ENCODE measurements at places on chromosomes 6 and 20. TPM values are rescaled to one million over a fixed set of nuclear protein-coding genes. Genes with fewer than 3 reads are reported as not detected.

The JPH2 gene
- total RNA-seq: 76.8 TPM

DNA sequence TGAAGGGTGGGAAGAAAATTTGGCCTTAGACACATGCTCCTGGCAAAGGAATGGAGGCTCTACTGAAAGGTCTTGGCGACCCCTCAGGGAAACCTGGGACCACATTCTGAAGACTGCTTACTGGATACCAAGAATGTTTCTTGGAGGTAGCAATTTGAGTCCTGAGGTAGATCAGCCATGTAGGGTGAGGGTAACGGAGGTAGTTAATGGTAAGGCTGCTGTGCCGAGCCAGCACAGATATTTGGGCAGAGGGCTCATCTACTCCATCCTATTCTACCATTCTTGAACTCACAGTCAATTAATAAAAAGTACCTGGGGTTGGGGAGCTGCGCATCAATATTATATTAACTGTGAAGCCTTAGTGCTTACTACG is 401 bp upstream of the PHF3 start:
- H3K27me3 ChIP-seq: no peaks in the 10 kb centered on the region
- peak overlapping the region; percentile 60 for H3K4me3 ChIP-seq
- no peak for DNase-seq
- H3K27ac ChIP-seq: peak overlapping the region; percentile 80
- no peaks in the 10 kb centered on the region for H3K36me3 ChIP-seq

- H3K27ac ChIP-seq: peak overlapping the region; percentile 32
- peaks cover 37% of the 10 kb centered on the region for H3K4me1 ChIP-seq
- no peak for DNase-seq
- H3K4me3 ChIP-seq: no peak overlapping the region
These were observed 226.9 kb downstream of the TTLL2 start for GRCh38 chr6:167551628-167552257.

DNA sequence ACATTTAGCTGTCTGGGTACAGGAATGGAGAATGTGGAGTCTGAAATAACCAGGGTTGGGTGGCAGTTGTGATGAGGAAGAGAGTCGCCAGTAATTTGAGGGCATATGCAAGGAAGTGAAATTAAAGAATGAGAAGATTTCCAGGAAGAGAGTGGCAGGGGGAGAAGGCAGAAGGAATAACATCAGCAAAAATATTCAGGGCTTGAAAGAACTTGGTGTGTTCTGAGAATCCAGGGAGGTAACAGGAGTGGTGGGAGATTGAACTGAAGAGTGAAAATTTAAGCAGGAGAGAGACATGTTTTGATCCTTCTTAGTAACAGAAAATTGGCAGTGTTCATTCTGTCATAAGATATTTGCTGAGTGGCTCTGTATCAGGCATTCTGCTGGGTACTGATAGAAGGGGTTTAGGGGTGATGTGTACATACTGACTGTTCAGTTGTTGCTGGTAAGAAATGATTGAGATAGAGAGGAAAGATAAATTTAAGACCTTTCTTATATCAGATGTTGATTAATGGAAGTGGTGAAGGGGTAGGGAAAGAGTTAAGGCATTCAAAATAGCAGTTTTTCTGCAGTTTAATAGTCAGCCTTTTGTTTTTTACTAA is 54.7 kb downstream of the PHF20 start:
- no peak overlapping the region for H3K4me3 ChIP-seq
- DNase-seq: peak; percentile 19
- H3K27ac ChIP-seq: no peak overlapping the region
- H3K4me1 ChIP-seq: peaks cover 4% of the 10 kb centered on the region
- no peaks in the 10 kb centered on the region for H3K27me3 ChIP-seq

The OPN5 gene
- 0.18 TPM for total RNA-seq

GRCh38 chr20:23106271-23106851 is 20.2 kb upstream of the CD93 start:
- no peaks in the 10 kb centered on the region for H3K27me3 ChIP-seq
- no peaks in the 10 kb centered on the region for H3K36me3 ChIP-seq
- peak overlapping the region; percentile 63 for H3K27ac ChIP-seq
- H3K4me1 ChIP-seq: peaks cover 34% of the 10 kb centered on the region
- peak; percentile 73 for DNase-seq

The MYL9 gene
- total RNA-seq: 162 TPM

GRCh38 chr6:45049188-45049843 is 278.8 kb upstream of the RUNX2 start:
- H3K27me3 ChIP-seq: no peaks in the 10 kb centered on the region
- no peak overlapping the region for H3K27ac ChIP-seq
- peak; percentile 52 for DNase-seq
- H3K4me3 ChIP-seq: no peak overlapping the region
- no peaks in the 10 kb centered on the region for H3K36me3 ChIP-seq

The NINL gene
- 10.5 TPM for total RNA-seq

DNA sequence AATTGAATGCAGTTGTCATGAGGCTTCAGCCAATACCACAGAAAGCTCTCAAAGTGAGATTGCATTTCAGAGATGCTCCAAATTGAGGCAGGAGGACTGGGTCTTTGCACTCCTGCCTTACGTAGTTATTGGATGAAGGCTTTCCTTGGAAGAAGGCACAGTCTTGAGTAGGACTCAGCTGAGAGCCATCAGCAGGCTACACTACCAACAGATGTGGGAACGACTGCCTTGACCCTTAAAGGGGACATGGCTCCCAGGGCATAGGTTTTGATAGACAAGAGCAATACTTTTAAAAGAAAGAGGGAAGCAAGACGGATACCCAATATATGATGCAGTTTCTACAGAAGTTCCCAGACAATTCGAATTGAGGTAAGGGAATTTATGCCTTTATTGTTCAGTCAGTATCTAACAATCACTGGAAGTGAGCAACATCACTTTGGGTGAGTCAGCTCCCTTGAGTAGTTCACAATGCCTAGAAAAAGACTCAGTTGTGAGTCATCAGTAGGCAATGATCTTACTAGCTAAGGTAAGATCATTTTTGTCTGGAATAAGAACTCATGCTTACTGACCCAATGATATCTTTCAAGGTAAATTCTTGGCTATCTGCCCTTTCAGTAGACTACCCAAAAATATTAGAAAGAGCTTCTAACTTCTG is 390.8 kb downstream of the GJA1 start:
- no peaks in the 10 kb centered on the region for H3K27me3 ChIP-seq
- no peak overlapping the region for H3K4me3 ChIP-seq
- DNase-seq: no peak
- no peaks in the 10 kb centered on the region for H3K36me3 ChIP-seq

DNA sequence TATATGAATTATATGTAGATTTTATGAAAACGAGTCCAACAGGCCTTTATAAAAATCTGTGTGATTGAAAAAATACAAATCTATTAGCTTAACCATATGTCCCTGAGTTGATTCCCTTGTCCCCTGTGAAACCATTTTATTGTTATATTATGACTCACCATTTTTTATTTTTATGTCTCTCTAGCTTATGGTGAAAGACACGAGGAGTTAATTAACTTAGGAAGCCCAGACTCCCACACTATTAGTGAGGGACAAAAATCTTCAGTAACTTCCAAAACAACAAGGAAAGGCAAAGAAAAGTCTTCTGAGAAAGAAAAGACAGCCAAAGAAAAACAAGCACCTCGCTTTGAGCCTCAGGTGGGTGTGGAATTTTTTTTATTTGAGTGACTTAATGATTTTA is 183.1 kb downstream of the ADGB start:
- no peak overlapping the region for H3K4me3 ChIP-seq
- no peaks in the 10 kb centered on the region for H3K27me3 ChIP-seq
- no peak overlapping the region for H3K27ac ChIP-seq
- DNase-seq: no peak

- no peaks in the 10 kb centered on the region for H3K27me3 ChIP-seq
- H3K4me1 ChIP-seq: peaks cover 14% of the 10 kb centered on the region
- DNase-seq: no peak
- H3K36me3 ChIP-seq: no peaks in the 10 kb centered on the region
- H3K27ac ChIP-seq: no peak overlapping the region
These were observed 58.3 kb upstream of the CARMIL1 start for GRCh38 chr6:25220857-25221256.

GRCh38 chr6:43013097-43013842 is 476 bp downstream of the MEA1 start:
- H3K27me3 ChIP-seq: no peaks in the 10 kb centered on the region
- peak overlapping the region; percentile 71 for H3K27ac ChIP-seq
- H3K4me1 ChIP-seq: peaks cover 47% of the 10 kb centered on the region
- peak overlapping the region; percentile 86 for H3K4me3 ChIP-seq

- H3K4me3 ChIP-seq: no peak overlapping the region
- peak; percentile 40 for DNase-seq
- no peaks in the 10 kb centered on the region for H3K27me3 ChIP-seq
- H3K27ac ChIP-seq: no peak overlapping the region
- no peaks in the 10 kb centered on the region for H3K36me3 ChIP-seq
These were observed 93.8 kb upstream of the LY86 start for GRCh38 chr6:6494677-6495076.

DNA sequence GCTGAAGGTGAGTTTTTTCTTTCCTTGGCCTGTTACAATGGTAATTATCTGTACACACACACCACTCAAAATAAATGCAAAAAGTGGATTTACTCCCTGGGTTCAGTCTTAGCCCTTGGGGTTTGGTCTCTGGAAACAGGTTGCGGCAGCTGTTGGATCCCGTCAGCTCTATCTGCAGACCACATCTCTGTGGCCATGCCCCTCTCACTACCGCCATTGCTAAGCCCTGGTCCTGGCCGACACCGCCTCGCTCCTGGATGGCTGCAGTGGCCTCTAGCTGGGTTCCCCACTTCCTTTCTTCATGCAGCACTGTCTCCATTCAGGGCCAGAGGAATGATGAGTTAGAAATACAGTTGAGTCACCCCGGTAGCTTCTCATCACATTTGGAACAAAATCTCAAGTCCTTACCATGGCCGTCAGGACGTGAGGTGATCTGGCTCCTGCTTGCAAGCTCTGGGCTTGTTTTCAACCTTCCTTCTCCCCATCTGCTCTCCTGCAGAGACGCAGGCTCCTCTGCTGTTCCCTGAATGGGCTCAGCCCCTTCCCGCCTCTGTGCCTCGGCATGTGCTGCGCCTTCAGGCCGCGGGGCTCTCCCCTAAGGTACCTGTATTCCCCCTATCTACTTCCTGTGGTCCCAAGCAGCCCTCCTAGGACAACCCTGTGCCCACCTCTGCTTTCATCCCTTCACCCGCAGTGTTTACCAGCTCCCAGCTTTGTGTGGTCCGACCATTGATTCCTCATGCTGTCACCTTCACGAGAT is 38.0 kb downstream of the EFCAB8 start:
- H3K27me3 ChIP-seq: peaks cover 4% of the 10 kb centered on the region
- no peak overlapping the region for H3K27ac ChIP-seq
- H3K4me3 ChIP-seq: no peak overlapping the region

DNA sequence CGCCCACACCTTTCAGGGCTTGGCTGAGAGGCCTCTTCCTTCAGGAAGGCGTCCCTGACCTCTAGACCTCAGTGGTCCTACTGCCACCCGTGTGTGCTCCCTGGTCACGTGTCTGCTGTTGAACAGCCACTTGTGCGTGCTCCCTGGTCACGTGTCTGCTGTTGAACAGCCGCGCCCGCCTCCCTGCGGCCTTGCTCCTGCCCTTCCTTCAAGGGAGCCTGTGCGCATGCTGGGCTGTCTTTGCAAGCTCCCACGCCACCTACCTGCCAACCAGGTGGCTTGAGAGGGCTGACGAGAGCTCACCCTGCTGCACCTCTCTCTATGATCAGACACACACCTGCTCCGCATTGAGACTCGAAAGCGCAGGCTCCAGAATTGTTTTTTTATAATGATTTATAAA is 179.3 kb downstream of the BMP7 start:
- H3K27ac ChIP-seq: no peak overlapping the region
- no peaks in the 10 kb centered on the region for H3K36me3 ChIP-seq
- no peak for DNase-seq
- peaks cover 4% of the 10 kb centered on the region for H3K4me1 ChIP-seq
- H3K4me3 ChIP-seq: no peak overlapping the region

GRCh38 chr6:54419885-54420284 is 111.6 kb downstream of the TINAG start:
- H3K4me1 ChIP-seq: no peaks in the 10 kb centered on the region
- DNase-seq: peak; percentile 76
- H3K27me3 ChIP-seq: no peaks in the 10 kb centered on the region
- no peak overlapping the region for H3K4me3 ChIP-seq

GRCh38 chr6:29887819-29888776 is 54.2 kb upstream of the HLA-A start:
- peaks cover 22% of the 10 kb centered on the region for H3K27me3 ChIP-seq
- H3K4me3 ChIP-seq: peak overlapping the region; percentile 44
- no peaks in the 10 kb centered on the region for H3K4me1 ChIP-seq

The TRDN gene
- total RNA-seq: 204 TPM

The RIMS4 gene
- total RNA-seq: 5.7 TPM

The SLC17A3 gene
- not detected for total RNA-seq

The CLPSL2 gene
- total RNA-seq: not detected

GRCh38 chr6:142238881-142239280 is 62.9 kb upstream of the ADGRG6 start:
- DNase-seq: no peak
- H3K4me1 ChIP-seq: peaks cover 6% of the 10 kb centered on the region
- no peaks in the 10 kb centered on the region for H3K27me3 ChIP-seq
- H3K36me3 ChIP-seq: no peaks in the 10 kb centered on the region

The CST7 gene
- 0.35 TPM for total RNA-seq

DNA sequence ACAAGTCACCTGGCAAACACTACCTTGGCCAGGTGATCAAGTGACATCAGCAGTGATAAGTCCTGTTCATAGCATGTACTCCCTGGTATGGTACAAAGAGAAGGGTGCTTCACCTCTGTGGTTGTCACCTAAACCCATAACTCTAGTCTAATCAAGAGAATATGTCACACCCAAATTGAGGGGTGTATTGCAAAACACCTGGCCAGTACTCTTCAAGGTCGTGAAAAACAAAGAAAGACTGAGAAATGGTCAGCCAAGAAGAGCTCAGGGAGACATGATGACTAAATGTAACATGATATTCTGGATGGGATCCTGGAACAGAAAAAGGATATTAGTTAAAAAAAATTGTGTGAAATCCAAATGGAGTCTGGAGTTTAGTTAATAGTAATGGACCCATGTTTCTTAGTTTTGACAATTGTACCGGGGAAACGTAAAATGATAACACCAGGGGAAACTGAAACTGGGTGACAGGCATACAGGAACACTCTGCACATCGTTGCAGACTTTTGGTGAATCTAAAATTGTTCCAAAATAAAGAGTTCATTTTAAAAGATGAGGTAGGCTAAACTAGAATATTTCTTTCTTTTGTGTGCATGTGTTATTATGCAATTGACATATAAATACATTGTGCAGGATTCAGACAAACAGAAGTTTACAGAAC is 262.0 kb downstream of the CDC5L start:
- peaks cover 9% of the 10 kb centered on the region for H3K27me3 ChIP-seq
- DNase-seq: peak; percentile 71
- H3K4me3 ChIP-seq: no peak overlapping the region
- H3K27ac ChIP-seq: no peak overlapping the region

- no peak overlapping the region for H3K27ac ChIP-seq
- H3K4me1 ChIP-seq: no peaks in the 10 kb centered on the region
- no peak for DNase-seq
- H3K27me3 ChIP-seq: no peaks in the 10 kb centered on the region
These were observed 280.9 kb downstream of the ZFAND3 start for GRCh38 chr6:38100380-38100779.

GRCh38 chr6:20589266-20589665 is 55.0 kb downstream of the CDKAL1 start:
- peak; percentile 34 for DNase-seq
- no peaks in the 10 kb centered on the region for H3K36me3 ChIP-seq
- no peaks in the 10 kb centered on the region for H3K4me1 ChIP-seq
- H3K27me3 ChIP-seq: no peaks in the 10 kb centered on the region
- no peak overlapping the region for H3K27ac ChIP-seq

The TBP gene
- total RNA-seq: 11.2 TPM

The PEX3 gene
- 21.9 TPM for total RNA-seq

- H3K27me3 ChIP-seq: no peaks in the 10 kb centered on the region
- H3K4me1 ChIP-seq: no peaks in the 10 kb centered on the region
- peak; percentile 70 for DNase-seq
- no peak overlapping the region for H3K4me3 ChIP-seq
- H3K27ac ChIP-seq: no peak overlapping the region
These were observed 20.3 kb downstream of the TBPL1 start for GRCh38 chr6:133973109-133973971.

The POM121L2 gene
- total RNA-seq: not detected

The ZBTB24 gene
- total RNA-seq: 5.2 TPM

The MATN4 gene
- total RNA-seq: 0.58 TPM

Measured in muscle of leg (tissue), 16 donors.